ENCODE measurements at places on chromosomes 12 and 14. TPM values are rescaled to one million over a fixed set of nuclear protein-coding genes. Genes with fewer than 3 reads are reported as not detected.

Gene HOXC10
- not detected for total RNA-seq

Gene KLHL33
- total RNA-seq, result 0.34 TPM

Gene FGF6
- not detected for total RNA-seq

Gene PLEKHG3
- 1.5 TPM for total RNA-seq

Gene BCL11B
- not detected for total RNA-seq

Gene SMOC1
- total RNA-seq, result 0.27 TPM

Gene CDH24
- 16.7 TPM for total RNA-seq

Gene RERG
- not detected for total RNA-seq

Gene ADAM20
- total RNA-seq, result not detected

Gene TAS2R46
- total RNA-seq, result 0.73 TPM

Gene LIN7A
- 0.07 TPM for total RNA-seq

Gene ADIPOR2
- 24.8 TPM for total RNA-seq

Gene HRK
- total RNA-seq, result not detected

Gene DPF3
- total RNA-seq, result 7.6 TPM

Gene GNG2
- 11.3 TPM for total RNA-seq

Gene OR6C1
- not detected for total RNA-seq

Gene MIP
- total RNA-seq, result not detected

Gene ARHGAP9
- not detected for total RNA-seq

Gene TSHR
- not detected for total RNA-seq

Gene DHRS2
- total RNA-seq, result 0.13 TPM

Gene CNTN1
- not detected for total RNA-seq

Gene KRT75
- total RNA-seq, result not detected
